ENCODE measurements at places on chromosomes 12 and 14.

DNA sequence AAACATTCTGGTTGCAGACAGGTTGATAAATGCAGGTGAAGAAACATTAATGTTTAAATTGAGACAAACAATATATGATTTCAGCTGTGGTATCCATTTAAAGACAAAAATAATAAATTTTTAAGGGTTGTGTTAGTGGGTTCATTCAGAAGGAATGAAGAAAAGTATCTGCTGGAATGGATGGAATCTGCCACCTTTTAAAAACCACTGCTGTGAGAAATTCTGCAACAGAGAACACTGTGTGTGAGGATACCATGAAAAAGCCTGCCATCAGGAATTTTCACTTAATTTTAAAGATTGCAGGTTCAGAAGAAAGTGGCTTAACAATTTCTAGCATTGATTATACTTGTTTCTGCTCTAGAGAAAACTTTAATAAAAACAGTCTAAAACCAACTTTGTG is 184.6 kb upstream of the SOX5 start:
- no peak for DNase-seq

DNA sequence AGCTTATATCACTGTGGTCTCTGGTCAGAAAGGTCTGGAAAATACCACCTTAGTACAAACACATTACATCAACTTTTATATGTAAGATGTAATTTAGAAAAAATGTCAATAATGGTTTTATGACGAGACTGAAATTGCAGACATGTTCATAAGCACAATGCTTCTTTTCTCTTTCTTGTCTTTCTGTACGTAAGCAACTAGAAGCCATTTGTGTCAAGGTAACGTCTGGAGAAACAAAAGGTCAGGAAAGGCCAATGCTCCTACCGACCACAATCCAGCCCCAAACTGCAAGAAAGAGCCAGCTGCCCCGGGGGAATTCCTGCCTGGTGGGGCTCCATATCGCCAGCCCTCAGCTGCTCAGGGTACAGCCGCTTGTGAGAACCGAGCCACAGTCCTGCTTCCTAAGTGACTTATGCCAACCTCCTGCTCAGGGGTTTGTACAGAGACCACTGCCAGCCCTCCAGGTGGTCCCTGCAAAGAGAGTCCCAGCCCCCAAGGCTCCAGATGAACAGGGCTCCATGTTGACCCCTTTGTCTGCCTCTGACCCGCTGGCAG is 6.3 kb downstream of the ZNF839 start:
- no peak for DNase-seq

GRCh38 chr14:24895243-24895583 is 154.7 kb downstream of the STXBP6 start:
- DNase-seq, result no peak

DNA sequence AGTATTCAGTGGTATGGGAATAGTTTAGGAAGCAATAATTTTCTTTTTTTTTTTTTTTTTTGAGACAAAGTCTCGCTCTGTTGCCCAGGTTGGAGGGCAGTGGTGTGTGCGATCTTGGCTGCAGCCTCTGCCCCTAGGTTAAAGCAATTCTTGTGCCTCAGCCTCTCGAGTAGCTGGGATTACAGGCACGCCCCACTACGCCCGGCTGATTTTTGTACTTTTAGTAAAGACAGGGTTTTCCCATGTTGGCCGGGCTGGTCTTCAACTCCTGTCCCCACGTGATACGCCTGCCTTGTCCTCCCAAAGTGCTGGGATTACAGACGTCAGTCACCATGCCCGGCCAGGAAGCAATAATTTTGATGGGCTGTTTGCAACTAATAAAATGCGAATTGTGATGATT is 62.1 kb downstream of the ATG14 start:
- no peak for DNase-seq

DNA sequence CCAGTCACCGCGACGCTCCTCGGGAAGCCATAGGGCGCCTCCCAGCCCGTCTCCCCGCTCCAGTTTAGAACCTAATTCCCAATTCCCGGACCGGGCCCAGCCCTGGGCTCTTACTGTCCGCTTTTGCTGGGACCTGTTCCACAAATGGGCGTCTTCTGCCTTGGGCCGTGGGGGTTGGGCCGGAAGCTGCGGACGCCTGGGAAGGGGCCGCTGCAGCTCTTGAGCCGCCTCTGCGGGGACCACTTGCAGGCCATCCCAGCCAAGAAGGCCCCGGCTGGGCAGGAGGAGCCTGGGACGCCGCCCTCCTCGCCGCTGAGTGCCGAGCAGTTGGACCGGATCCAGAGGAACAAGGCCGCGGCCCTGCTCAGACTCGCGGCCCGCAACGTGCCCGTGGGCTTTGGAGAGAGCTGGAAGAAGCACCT is 797 bp downstream of the UNG start:
- peak; percentile 74 for DNase-seq

- DNase-seq, result no peak
Observed at GRCh38 chr14:86756521-86757190, 1226.7 kb downstream of the FLRT2 start.

- peak; percentile 95 for DNase-seq
Observed at GRCh38 chr12:124625867-124626675, 58.7 kb upstream of the NCOR2 start.

DNA sequence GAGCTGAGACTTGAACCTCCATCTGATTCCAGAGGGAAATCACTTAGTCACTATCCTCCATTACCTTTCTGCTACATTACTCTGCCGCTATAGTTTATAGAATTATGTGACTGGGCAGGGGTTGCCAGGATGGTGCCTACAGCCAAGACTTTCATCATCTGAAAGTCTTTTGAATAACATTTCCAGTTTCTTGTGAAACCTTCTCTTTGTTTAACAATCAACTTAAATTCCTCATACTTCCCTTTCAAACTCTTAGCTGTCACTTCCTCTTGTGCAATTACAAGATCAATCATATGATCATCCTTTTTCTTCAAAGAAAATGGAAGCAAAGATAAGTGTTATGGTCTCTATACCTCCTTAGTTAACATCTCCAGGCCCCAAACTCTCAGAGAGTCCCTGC is 25.4 kb upstream of the PELI2 start:
- DNase-seq, result no peak

GRCh38 chr14:57480051-57480450 is 13.6 kb downstream of the CCDC198 start:
- DNase-seq, result no peak

DNA sequence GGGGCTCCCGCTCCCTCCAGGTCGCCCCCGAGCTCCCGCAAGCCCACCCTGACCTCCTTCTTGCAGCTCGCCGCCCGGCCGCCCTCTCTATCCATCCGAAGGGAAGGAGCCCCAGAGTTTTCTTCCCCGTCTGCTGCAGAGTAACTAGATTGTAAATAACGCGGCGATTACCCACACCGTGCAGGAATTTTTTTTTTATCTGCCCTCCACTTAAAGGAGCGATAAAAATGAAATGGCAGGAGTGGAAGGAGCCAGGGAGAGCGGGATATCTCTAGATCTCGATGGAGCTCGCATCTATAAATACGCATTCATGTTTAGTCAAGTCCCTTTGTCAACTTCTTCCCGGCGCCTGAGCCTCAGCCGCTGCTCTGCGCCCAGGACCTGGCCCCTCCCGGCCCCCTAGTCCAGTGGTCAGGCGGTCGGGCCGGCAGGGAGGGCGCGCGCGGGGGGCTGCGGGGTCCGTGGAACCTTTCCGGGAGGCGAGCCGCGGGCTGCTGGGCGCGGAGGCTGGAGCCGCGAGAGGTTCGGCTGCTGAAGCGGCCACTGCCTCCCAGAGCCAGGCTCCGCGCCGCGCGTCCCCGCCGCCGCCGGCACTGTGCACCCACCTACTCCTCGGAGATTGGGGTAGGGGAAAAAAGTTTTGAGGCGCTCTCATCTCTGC is 386.0 kb downstream of the BCAT1 start:
- peak; percentile 52 for DNase-seq

GRCh38 chr12:100395811-100396210 is 38.9 kb downstream of the SLC17A8 start:
- no peak for DNase-seq

- peak; percentile 50 for DNase-seq
Observed at GRCh38 chr12:27868139-27868538, 88.1 kb upstream of the MANSC4 start.

DNA sequence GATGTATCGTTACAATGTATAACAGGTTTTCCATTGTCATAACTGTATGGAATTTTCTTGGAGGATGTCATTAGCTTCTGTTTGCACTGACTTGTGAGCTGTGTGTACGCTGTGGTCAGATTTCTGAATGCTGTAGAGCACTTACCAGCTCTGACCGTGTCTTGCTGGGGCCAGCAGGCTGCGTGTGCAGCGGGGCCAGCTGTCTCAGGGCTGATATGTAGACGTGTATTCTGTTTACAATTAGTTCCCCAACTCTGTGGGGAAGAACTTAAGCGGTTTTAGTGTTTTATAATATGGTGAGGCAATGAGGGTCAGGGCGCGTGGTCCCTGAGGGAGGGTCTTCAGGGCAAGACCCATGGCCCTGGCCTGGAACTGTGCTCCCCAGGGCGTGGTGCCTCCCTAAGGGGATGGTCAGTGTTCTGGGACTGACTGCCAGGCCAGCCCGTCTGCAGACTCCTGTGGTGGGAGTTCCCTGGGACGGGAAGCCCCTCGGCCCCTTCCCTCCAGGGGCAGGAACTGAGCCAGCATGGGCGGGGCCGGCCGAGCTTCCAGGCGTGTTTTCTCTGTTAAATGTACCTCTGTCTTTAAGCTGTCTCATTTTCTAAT is 18.7 kb downstream of the XRCC3 start:
- peak; percentile 43 for DNase-seq

- DNase-seq, result peak; percentile 36
Observed at GRCh38 chr14:76985540-76986230, 42.8 kb downstream of the IRF2BPL start.

DNA sequence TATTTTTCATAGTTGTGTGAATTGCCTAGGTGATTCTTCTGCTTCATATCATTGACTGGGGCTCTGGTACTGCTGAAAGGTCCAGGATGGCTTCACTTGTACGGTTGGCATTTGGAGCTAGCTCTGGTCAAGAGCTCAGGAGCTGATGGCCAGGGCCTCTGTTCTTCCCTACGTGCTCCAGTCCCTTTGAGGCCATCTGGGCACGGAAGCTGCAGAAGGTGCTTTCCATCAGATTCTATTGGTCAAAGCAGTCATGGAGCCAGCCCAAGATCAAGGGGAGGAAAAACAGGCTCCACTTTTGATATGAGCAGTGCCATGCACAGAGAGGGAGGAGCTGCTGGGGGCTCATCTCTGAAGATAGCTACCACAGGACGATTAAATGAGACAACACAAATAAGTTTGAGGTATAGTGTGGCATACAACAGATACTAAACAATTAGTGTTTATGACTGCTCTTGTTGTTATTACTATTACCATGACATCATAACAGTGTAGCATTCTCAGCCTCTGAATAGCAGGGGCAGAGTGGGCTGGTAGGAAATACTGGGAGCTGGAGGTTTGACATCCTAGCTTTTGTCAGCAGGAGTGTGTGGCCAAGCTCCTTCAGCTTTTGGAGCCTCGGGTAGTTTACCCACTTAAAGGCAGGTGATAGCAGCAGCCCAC is 10.4 kb downstream of the KRT83 start:
- DNase-seq, result peak; percentile 53

DNA sequence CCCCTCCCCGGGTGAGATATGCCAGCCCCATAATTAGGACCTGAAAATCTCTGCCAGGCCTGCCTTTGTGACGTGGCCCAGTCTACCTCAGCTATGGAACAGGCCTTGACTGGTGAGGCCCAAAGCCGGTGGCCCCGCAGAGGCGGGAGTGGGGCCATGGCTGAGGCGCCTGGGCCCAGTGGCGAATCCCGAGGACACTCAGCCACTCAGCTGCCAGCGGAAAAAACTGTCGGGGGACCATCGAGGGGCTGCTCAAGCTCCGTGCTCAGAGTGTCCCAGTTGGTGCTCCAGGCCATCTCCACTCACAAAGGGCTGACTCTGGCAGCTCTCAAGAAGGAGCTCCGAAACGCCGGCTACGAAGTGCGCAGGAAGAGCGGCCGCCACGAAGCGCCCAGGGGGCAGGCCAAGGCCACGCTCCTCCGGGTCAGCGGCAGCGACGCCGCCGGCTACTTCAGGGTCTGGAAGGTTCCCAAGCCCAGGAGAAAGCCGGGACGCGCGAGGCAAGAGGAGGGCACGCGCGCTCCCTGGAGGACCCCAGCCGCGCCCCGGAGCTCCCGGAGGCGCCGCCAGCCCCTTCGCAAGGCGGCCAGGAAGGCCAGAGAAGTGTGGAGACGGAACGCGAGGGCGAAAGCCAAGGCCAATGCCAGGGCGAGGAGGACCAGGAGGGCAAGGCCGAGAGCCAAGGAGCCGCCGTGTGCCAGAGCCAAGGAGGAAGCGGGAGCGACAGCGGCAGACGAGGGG is 21.4 kb downstream of the ZNF641 start:
- DNase-seq, result no peak

DNA sequence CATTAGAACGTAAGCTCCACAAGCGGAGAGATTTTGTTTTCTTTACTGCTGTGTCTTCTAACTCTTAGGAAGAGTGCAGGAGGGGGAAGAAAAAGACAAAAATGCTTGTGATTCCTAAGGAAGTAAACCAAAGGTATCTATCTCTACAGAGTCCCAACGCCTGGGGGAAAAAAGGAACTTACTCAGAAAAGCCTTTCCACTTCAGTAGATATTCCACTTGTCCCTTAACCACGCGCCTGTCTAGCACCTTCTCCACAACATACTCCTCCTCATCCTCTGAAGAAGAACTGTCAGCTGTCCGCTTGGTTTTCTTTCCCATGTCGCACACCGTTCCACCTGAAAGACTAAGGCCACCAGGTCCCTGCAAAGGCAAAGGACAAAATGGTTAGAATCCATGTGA is 22.6 kb downstream of the CBX5 start:
- DNase-seq, result no peak

- no peak for DNase-seq
Observed at GRCh38 chr12:44389896-44390295, 486.2 kb downstream of the NELL2 start.

DNA sequence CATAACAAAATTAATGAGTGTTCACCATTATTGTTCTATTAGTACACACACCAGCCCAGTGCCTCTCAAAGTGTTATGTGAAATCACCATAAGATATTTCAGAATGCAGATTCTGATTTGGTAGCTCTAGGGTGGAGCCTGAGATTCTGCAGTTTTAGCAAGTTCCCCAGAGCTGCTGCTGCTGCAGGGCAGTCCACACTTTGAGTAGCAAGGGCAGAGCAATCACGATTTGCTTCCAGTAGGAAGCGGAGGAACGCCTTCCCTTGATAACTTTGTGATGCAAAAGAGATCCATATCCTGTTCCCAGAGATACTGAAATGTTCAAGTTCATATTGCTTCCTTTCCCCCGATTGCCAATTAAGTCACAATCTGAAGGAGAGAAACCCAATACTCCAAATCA is 57.9 kb downstream of the SLC17A8 start:
- DNase-seq, result no peak

GRCh38 chr12:87165733-87166375 is 863.3 kb downstream of the C12orf50 start:
- DNase-seq, result no peak

DNA sequence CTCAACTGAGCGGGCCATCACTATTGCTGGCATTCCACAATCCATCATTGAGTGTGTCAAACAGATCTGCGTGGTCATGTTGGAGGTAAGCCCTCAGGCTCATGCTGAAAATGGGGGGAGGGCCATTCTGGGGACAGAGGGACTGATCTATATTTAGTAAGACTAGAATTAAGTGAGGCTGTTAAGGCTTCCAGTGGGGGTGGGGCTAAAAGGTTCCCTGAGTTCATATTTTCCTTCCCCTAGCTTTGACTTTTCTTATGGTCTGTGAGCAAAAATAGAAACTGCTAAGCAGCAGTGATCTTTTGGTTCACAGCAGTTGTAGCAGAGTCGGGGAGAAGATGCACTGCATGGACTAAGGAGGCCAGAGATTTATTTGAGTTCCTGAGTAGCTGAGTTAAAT is 9.2 kb downstream of the PCBP2 start:
- DNase-seq, result no peak

GRCh38 chr12:13165617-13166041 is 30.9 kb upstream of the EMP1 start:
- DNase-seq, result peak; percentile 73

GRCh38 chr12:109927622-109928021 is 27.5 kb downstream of the TCHP start:
- DNase-seq, result peak; percentile 86
